Right hindlimb (tissue), 1 donor: ENCODE measurements at places on chromosomes 4 and X.
A peak's percentile ranks its signal among the peaks of the same experiment; 100 is the strongest.

DNA sequence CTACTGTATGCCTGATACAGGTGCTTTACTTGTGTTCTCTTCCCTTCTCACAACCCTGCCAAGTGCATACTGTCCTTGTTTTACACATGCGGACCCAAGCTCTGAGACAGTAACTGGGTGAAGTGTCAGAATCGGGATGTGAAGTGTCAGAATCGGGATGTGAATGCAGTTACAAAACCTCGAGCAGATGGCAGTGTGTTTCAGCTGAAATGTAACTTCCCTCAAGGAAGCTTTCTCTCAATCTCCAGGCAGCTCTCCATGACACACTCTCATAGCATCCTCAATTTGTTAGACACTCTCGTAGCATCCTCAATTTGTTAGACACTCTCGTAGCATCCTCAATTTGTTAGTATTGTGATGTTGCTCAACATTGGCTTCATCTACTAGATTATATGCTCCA is 1.1 kb upstream of the HPSE start:
- no peak for DNase-seq

GRCh38 chr4:40403081-40403480 is 67.9 kb downstream of the CHRNA9 start:
- DNase-seq, result no peak

GRCh38 chr4:37220685-37221084 is 23.9 kb upstream of the NWD2 start:
- no peak for DNase-seq

GRCh38 chr4:186910385-186910784 is 186.7 kb upstream of the FAT1 start:
- DNase-seq, result no peak

DNA sequence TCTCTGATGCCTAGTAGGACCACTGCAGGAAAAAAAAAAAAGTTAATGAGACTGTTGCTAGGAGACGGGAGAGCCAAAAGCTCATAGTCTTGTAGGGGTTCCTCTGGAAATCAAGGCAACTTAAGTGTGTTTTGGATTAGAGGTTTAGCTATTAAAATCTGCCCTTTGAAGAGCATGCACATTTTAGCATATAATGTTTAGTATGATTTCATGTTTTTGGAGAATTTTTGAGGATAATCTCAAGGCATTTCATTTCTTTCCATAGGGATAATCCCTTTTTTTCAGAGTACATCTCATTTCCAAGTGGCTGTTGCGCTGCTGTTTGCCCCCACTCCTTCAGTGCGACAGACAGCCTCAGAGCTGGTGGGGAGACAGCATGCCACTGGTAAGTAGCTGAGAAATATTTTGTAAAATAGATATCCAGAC is at the start of gene LINC00632:
Gene LINC00632 (plus strand): TSS at position 339 of the 426 bp plus-strand sequence.
- peak; percentile 38 for DNase-seq

GRCh38 chr4:53962516-53963225 is 101.7 kb downstream of the CHIC2 start:
- no peak for DNase-seq

- DNase-seq, result no peak
These were observed 26.2 kb downstream of the TEC start for GRCh38 chr4:48243429-48243828.

DNA sequence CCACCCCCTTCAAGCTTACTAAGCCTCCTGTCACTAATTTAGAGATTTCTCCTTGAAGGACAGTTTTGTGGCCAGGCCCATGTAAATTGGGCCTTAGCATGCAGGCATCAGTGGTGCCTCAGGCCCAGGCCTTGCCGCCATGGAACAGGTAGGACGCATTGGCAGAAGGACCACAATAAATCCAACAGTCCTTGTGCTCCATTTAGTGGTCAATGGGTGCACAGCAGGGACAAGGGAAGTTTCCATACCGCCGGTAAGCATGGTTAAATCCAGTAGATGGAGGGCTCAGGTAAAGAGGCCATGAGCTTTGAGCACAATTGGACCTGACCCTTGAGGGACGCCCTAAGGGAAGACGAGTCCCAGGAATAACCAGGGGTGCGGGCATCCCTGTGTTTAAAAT is 97.3 kb downstream of the UGT2B28 start:
- no peak for DNase-seq

- no peak for DNase-seq
These were observed 8.8 kb downstream of the TET2 start for GRCh38 chr4:105155426-105155825.

GRCh38 chr4:176622251-176622948 is 170.3 kb downstream of the VEGFC start:
- no peak for DNase-seq

DNA sequence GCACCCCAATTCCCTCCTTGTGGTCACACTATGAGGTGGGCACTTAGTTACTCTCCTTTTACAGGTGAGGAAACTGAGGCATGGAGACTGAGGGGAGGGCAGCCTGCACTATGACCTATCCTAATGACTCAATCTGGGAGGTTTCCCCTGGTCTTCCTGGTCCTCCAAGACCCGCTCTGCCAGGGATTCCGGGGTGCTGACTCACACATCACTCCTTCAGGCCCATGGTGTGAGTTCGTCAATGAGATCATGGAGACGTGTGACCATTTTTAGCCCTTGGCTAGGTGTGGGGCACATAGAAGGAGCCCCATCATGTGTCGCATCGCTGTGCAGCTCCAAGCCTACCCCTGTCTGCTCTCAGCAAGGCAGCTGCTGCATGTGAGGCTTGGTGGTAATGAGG is 32.4 kb upstream of the BCOR start:
- no peak for DNase-seq

GRCh38 chr4:48028696-48029095 is 12.1 kb downstream of the NIPAL1 start:
- no peak for DNase-seq

GRCh38 chr4:26275281-26275680 is 45.5 kb upstream of the RBPJ start:
- DNase-seq, result no peak

GRCh38 chr4:36386691-36387090 is 105.3 kb downstream of the DTHD1 start:
- no peak for DNase-seq

DNA sequence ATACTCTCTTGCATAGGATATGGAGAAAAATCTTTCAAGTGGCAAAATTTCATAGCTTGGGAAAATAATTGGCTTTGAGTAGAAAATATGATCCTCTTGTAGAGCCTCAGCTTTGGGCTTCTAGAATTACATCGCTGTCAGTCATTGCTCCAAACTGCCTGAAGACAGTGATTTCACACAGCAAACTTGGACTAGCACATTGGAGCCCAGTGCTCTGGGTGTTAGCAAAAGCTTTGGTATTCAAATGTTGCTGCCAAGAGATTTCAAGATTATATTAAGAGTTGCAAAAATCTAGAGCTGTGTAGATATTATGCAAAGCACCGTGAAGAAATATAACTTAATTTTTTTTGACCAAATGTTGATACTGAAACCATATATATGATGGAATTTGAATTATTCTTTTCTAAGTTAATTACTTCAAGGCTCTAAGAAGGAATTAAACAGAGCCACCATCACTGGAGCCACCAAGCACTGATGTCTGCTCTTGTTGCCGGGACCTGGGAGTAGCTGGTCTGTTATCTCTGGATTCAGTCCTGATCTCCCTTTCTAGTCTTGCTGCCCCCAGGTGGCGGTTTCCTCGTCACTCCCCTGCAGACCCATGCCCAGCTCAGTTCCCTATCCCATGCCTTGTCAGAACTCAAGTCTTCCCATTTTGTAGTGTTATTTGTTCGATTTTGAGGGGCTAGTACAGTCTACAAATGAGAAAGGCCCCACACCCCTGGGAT is 260.7 kb upstream of the SFRP2 start:
- no peak for DNase-seq

DNA sequence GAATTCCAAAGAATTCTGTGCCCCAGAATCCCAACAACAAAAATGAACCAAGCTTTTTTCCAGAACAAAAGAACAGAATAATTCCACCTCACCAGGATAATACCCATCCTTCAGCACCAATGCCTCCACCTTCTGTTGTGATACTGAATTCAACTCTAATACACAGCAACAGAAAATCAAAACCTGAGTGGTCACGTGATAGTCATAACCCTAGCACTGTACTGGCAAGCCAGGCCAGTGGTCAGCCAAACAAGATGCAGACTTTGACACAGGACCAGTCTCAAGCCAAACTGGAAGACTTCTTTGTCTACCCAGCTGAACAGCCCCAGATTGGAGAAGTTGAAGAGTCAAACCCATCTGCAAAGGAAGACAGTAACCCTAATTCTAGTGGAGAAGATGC is 161.6 kb downstream of the AFF2 start:
- no peak for DNase-seq
